Right renal cortex interstitium (tissue), 3 donors: ENCODE measurements at places on chromosomes 4 and X. TPM values are rescaled to one million over a fixed set of nuclear protein-coding genes. Genes with fewer than 3 reads are reported as not detected.

FAAH2 gene
- polyA plus RNA-seq = 13.5 TPM

GRCh38 chr4:124754681-124755080 is 42.1 kb upstream of the ANKRD50 start:
- DNase-seq = no peak

DNA sequence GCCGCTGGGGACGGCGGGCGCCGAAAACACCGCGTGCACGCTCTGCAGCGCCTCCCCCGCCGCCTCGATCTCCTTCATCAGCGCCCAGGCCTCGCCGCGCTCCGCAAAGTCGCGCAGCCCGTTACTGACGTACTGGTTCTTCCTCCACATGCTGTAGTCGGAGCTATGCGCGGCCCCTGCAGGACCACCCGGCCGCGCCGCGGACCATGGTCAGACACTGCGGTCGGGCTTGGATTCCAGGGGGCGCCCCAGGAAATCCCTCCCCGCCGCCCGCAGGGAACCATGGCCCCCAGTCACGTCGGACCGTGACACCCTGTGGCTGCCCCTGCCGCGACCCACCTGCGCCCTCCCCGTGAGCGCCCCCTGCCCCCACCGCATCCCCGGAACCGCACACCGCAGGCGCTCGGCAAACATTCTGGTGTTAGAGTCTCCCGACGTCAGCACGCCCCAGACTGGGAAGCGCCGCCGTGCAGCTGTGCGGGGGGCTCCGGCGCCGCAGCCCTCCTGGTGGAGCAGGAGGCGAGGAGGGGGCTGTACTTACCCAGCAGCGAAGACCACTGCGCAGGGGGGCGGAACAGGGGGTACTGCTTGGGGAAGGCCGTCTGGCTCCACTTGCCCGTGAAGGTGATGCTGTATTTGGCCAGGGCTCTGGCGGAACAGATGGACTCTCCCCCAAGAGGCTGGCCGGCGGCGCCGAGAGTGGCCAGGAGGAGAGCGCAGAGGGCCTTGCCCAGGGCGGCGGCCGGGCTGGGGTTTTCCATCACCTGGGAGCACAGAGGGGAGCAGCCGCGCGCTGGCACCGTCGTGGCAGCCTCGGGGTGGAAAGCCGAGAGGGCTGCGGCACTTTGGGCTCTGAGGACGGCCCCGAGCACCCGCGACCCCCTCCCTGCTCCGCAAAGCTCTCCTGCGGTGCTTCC is 814 bp downstream of the SPON2 start:
- no peak for DNase-seq

TSPAN5 gene
- 26.3 TPM for polyA plus RNA-seq

TECRL gene
- polyA plus RNA-seq = 0.06 TPM

XK gene
- polyA plus RNA-seq = 1.3 TPM

PNMA6A gene
- 9.9 TPM for polyA plus RNA-seq
